Stimulated activated CD4-positive, alpha-beta T cell treated with anti-CD3 and anti-CD28 coated beads, Interleukin-4, amount 100 ng/mL, for 4 hours (primary cell): ENCODE measurements at places on chromosomes 1 and 21.

DNA sequence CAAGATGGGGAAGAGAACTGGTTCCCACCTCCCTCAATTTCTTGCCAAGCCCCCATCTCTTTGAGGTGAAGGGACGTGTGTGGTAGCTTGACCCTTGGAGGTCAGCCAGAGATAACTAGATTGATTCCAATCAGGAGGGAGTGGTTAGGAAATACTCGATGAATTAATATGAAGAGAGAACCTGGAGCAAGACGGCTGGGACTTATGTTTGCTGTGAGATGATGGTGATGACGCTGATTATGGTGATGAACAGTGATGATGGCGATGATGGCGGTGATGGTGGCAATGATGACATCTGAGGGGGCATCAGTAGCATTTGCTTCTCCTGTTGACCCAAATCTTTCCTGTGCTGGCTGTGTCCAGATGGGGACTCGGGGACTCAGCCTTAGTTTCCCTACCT is 724 bp downstream of the PADI1 start:
- DNase-seq = no peak

DNA sequence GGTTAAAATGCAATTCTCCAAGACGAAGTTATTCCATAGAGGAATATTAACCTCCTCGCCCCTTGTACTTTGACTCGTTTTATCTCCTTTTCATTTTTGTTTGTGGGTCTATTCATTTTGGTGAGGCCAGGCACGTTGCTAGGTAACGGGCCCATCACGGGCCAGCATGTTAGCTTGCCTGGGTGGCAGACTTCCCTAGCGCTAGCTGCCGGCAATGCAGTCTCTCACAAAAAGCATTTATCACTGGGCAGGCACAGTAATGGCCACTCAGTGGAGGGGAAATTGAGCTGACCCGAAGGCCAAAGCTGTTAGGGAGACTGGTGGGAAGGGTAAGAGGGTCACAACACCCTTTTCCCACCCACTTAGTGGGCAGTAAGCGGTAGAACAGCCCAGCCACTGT is 234.4 kb upstream of the FOXD3 start:
- DNase-seq = no peak

DNA sequence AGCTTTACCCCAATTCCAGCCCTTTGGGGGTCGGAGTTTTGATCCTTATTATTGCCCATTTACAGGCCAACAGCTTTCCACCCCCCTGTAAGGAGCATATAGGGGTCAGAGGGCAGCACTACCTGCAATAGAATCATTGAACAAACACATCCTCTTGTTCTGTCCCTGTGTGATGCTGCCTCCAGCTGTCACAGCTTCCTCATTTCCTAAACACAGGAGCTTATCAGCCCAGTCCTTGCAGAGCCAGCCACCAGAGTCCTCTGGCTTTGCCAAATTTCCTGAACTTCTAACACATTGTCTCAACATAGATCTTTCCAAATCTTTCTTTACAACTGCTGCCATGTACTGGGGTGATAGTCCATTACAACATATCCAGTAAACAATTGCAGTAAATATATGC is 32.8 kb upstream of the PTBP2 start:
- no peak for DNase-seq

DNA sequence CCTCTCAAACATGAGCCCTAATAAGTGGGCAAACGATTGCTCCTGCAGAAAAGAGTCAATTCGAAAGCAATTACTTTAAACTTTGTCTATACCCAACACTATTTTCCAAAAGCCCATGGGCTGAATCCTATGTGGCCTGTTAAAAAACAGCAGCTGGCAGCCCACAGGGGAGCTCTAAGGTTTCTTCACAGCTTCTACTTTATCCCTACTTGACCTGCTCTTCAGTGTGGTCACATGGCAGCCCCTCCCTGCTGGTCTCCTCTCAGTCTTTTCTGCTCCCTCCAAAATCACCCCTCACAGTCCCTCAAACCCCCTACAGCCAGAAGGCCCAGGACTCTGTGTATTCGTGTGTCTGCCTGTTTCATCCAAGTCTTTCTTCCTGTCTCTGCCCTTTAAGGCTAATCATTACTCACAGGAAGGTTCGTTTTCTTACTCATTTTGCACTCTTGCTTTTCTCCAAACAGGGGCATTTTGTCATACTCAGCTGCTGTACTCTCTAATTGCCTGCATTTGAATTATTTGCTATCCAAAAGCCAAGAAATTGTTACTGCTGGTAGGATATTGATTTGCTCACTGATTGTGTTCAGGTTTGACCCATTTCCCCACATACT is 62.4 kb upstream of the FAM3B start:
- no peak for DNase-seq

- no peak for DNase-seq
Observed at GRCh38 chr1:31712630-31713029, 8.8 kb upstream of the COL16A1 start.

GRCh38 chr1:186214791-186215190 is 160.3 kb downstream of the TPR start:
- DNase-seq = no peak

GRCh38 chr1:183719289-183719688 is 66.2 kb upstream of the APOBEC4 start:
- no peak for DNase-seq

DNA sequence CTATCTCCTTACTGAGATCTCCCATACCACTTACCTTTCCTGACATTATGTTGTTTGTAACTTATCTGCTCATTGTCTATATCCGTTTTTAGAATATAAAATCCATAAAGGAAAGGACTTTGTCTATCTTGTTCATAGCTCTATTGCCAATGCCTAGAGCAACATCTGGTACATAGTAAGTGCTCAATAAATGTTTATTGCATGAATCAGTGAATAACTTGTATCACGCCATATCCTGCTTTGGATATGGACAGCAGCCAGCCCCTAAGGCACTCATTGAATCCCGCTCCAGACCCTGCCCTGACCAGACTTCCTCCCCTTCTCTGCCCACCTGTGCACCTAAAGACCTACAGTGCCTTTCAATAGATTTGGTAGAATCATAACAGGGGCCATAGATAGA is 298.1 kb upstream of the PLXNA2 start:
- DNase-seq = no peak

DNA sequence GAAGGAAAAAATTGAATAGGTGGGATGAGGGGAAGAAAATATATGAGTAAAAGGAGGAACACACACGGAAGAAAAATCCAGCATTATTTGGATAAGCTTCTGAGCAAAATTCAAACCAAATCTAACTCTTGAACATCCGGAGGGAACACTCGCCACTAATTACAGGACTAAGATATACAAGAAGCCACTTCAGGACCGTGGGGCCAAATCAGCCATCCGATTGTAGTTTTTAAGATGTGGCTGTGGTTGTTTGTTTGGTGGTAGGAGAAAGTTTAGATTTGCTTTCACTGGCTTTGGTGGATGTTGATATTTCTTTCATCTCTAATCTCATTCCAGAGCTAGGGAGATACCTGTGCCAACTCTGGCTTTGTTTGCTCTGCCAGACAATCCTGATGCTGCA is 43.7 kb upstream of the ADAMTS1 start:
- no peak for DNase-seq

DNA sequence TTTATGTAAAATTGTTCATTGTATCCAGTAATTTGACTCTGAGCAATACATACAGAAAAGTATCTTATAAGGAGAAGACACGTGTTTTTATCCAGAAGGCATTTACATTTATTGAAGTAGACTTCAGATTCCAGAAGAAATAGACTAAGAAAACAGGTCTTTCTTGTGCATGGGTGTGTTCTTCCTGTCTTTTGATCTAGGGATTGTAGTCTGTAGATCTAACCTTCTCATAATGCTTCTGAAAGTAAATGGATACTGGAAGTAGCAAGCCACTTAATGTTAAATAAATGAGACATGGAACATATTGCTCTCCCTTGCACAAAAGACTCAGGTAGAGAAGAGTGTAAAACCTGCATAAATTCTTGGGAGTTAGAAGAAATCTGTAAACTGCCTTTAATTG is 853.2 kb upstream of the B3GALT2 start:
- no peak for DNase-seq

GRCh38 chr1:100266741-100267140 is 725 bp downstream of the RTCA start:
- no peak for DNase-seq

DNA sequence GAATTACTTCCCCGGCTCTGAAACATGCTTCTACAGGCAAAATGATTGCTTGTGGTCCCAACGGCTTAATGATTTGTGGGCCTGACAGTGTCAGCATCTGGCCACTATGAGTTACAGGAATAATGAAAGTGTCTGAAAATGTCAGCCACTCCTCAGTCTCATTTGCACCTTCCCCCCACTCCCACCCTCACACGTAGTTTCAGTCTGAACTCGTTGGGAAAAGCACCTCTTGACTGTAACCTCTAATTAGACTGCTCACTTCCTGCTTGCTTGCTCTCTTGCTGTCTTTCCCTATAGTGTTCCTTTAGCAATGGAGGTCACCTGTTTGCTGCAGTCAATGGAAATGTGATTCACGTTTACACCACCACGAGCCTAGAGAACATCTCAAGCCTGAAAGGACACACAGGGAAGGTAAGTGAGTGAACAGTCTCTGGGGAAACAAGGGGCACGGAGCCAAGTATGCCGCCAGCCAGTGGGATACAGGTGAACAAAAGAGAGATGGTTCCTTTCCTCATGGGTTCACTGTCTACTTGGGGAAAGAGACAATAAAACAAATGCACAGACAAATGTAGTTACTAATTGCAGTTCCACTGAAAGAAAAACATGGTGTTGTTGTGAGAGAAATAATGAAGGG is 27.1 kb downstream of the CFAP57 start:
- no peak for DNase-seq

DNA sequence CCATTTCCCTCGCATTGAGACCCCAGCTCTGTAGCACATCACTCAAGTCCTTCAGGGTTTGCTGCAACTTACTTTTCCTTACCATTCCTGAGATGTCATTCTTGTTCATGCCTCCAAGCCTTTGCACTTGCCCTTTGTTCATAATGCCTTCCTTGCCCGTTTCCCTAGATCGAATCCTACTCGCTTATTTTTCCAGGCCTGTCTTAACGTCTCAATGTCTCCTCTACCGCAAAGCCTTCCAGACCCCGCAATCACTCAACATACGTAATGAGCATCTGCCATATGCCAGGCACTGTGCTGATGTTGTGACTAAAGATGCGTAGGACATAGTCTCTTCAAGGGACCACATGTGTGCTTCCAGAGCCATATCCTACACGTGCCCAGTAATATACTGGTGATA is 31.1 kb upstream of the CNIH3 start:
- no peak for DNase-seq

GRCh38 chr1:27021354-27022031 is 8.8 kb upstream of the TENT5B start:
- DNase-seq = no peak

- no peak for DNase-seq
Observed at GRCh38 chr1:54273092-54273794, 73.3 kb downstream of the MRPL37 start.

GRCh38 chr1:110476028-110476765 is 25.2 kb downstream of the PROK1 start:
- no peak for DNase-seq

DNA sequence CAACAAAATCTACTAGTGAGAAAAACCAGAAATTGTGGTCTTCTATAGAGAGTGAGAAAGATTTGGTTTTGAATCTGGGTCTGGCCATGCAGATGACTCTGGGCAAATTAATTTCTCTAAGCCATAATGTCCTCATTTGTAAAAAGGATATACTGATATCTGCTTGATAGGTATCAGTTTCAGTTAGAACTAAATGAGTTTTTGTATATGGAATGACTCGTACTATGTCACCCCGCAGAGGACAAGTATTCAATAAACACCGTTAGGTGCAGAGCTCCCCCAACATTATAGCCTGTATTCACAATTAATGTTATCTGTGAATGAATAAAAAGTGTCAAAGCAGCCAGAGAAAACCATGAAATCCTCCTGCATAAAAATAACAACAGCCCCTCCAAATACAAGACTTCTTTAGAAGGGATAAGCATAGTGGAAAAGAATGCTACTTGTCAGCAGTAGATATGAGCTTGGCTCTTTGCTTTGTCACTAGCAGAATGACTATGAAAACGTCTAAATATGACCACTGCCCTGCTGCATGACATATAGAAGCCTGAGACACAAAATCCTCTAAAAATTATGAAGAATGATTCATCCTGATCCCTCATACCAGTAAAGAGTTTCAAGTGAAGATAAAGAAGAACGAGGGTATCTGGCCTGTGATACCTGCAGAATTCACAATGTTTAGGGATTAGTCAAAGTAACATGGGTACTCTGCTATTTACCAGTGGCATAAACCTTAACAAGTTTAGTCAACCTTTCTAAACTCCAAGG is 17.8 kb downstream of the SCAF4 start:
- no peak for DNase-seq

GRCh38 chr1:218480588-218481099 is 135.5 kb downstream of the TGFB2 start:
- no peak for DNase-seq

DNA sequence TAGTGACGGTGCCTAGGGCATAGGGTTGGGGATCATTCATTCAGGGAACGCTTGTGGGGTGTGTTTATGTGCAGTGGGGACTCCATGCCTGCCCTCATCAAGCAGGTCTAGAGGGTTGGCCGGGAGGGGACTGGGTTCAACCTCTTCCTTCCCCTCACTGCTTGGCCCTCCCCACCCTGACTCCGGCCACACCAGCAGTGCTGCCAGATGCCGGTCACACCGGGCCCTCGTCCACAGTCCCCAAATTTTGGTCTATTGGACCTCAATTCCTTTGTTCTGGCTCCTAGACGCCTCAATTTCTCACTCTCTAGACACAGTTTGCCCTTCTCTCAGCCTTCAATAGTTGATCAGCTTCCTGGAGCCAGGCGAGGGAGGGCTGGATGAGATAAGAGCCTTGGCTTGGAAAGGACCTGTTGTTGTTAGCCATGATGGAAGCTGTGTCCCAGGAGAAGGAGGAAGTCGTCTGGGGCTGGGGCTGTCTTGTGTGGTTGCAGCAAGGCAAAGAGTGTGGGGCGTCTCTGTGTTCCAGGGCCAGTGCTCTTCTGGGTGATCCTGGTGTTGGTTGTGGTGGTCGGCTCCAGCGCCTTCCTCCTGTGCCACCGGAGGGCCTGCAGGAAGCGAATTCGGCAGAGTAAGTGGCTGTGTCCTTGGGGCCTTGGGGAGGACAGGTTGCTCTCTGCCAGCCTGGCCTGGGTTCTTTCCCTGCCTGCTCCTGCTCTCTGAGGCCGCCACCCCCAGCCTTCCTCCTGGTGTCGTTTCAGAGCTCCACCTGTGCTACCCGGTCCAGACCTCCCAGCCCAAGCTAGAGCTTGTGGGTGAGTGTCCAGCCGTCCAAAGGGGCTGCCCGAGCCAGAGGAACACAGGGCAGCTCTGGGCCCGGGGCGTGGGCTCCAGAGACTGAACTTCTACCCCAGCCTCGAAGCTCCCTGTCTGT is 41.1 kb upstream of the TNFRSF1B start:
- DNase-seq = no peak

GRCh38 chr1:212237651-212238050 is 47.6 kb upstream of the PPP2R5A start:
- no peak for DNase-seq

- no peak for DNase-seq
Observed at GRCh38 chr1:8663915-8664329, 153.5 kb downstream of the RERE start.

- DNase-seq = no peak
Observed at GRCh38 chr1:26983863-26984262, 9.6 kb upstream of the TRNP1 start.
